ENCODE measurements at places on chromosomes 1 and 21.

DNA sequence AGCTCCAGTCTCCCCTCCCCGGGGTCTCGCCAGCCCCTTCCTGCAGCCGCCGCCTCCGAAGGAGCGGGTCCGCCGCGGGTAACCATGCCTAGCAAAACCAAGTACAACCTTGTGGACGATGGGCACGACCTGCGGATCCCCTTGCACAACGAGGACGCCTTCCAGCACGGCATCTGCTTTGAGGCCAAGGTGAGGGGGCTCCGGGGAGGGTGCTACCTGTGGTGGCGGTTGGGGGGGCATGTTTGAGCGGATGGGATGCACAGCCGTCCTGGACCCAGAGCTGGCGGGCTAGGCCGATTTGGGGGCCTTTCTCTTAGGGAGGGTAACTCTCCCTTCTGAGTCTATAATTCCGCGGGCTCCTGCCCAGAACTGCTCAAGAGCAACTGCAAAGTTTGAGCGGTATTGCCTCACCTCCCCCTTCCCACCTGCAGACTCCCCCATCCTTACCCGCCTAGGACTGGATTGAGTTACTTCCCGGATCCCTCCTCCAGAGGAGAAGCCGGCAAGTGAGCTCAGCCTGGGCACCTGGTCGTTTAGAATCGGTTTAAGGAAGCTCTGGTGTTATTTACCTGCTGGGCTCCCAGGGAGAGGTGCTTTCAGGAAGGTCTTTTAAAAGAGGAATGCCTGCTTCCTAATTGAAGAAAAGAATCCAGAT is 730 bp downstream of the NOS1AP start:
- DNase-seq, result no peak

- peak; percentile 68 for DNase-seq
These were observed 65.3 kb upstream of the MAGI3 start for GRCh38 chr1:113325022-113325421.

DNA sequence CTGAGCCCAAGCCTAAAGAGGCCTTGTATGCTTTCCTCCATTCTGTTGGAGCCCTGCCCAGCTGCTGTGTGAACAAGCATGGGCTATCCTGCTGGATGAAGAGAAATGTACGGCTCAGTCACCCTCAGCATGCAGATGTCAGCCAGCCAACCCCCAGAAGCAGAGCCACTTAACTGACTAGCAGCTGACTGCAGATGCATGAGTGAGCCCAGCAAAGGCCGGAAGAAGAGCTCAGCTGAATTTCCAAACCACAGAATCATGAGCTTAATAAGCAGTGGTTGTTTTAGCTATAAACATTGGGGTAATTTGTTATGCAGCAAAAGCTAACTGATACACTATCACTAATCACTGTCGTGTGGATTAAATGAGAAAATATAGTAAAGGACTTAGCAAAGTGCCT is 39.0 kb downstream of the FOXO6 start:
- no peak for DNase-seq

DNA sequence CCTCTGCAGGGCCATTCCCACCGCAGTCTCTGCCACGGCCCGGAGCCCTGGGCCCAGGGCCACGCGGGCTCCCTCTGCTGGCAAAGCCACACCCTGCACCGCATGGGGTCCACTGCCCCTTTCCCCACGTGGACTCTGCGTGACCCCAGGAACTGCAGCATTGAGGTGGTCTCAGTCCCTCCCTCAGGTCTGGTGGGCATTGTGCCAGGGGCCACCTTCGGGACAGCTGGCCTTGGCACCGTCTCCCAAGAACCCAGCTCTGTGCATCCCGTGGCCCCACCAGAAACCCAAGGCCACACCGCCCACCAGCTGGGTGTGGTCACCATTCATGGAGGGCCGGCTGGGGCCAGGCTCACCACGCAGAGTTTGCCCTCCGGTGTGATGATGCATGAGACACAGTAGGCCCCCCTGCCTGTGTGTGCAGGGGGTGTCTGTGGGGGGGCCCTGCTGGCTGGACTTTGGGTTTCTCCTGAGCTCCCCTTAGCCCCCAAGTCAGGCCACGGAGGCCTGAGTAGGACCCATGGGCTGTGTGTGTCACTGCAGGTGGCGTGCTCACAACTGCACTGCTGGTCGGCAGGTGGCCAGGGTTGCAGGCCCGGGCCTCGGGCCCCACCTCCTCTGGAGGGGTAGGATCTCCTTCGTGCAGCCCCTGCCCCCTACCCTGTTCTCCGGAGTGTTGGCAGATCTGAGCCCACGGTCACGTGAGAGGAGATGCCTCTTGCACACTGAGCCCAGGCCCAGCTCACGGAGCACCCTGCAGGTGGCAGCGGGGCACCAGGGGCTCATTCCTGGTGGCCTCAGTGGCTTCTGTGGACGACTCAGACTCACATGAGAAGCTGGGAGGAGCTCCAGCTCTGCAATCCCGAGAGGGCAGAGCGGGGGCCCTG is 5.8 kb downstream of the VWA1 start:
- DNase-seq, result peak; percentile 13

GRCh38 chr1:156471496-156472490 is 28.8 kb downstream of the MEF2D start:
- no peak for DNase-seq

DNA sequence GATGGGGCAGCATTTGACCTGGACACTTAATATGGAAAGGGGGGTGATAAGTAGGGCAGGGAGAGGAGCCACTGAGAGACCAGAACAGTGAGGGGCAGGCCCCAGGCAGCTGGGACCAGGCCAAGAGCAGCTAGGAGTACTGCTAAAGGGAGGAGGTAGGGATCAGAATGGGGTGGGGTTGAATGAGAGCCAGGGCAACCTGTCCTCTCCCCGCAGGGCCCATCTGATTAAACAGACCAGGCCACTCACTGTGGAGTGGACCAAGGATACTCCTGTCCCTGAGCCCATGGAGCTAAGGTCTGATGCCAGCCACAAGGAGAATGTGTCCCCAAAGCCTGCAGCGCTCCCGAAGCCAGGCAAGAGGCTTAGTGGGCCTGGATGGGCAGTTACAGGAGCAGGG is 2.1 kb downstream of the C1orf167 start:
- DNase-seq, result no peak

- DNase-seq, result no peak
These were observed 12.5 kb upstream of the PEF1 start for GRCh38 chr1:31657020-31657804.

GRCh38 chr1:43887748-43888147 is 45.9 kb upstream of the ARTN start:
- DNase-seq, result no peak

- no peak for DNase-seq
These were observed 14.4 kb downstream of the CASP9 start for GRCh38 chr1:15509586-15509985.

- no peak for DNase-seq
These were observed 137.3 kb upstream of the SPAG17 start for GRCh38 chr1:118322331-118322730.

DNA sequence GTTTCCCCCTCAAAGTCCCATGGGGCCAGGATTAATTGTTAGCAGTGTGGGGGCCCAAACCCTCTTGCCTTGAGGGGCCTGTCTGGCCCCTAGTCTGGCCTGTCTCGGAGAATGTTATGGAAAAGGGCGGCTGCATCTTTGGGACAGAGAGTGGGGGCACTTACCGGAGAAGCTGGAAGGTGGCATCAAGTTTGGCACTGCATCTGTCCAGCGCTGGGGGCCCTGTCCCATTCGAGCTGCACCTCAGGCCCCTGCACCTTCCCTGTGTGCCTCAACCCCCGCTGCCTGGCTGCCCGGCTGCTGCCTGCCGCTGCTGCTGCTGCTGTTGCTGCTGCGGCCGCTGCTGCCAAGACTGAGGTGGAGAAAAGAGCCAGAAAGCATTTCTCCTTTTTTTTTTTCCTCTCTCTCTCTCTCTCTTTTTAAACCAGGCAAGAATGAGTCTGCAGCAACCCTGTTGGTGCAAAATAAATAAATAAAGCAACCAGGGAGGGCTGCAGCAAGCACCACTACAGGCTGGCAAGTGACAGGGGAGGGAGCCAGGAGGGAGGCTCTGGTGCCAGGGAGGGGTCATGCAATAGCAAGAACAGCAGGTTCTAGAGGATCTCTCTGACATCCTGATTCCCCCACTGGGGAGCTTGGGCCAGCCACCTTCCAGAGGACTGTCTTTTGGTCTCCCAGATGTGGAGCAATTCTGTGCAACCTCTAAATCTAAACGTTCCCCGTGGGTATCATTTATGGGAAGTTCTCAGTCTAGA is at the start of gene LINGO4:
TSS of gene LINGO4 (minus strand) at position 354 of the 755 bp plus-strand sequence. CDS start 2,715 bp downstream, outside the sequence.
- DNase-seq, result no peak

- no peak for DNase-seq
These were observed 120.8 kb upstream of the DSCAM start for GRCh38 chr21:40967771-40968170.

DNA sequence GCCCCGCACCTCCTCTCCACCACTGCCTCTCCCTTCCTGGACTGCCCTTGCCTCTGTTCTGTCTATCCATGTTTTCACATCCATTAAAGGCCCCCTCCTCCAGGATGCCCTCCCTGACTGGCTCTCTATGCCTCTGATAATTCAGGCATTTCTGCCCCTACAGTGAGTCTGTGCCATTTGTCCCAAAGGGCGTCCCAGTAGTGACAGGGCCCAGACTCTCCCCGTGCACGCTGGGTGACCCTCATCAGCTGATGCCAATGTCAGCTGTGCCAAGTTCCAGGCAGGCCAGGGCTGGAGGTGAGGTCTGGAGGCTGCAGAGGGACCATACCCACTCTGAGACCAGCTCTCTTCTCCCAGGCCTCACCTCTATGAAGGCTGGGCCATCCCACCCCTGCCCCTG is 3.2 kb upstream of the PLEKHG5 start:
- DNase-seq, result no peak

DNA sequence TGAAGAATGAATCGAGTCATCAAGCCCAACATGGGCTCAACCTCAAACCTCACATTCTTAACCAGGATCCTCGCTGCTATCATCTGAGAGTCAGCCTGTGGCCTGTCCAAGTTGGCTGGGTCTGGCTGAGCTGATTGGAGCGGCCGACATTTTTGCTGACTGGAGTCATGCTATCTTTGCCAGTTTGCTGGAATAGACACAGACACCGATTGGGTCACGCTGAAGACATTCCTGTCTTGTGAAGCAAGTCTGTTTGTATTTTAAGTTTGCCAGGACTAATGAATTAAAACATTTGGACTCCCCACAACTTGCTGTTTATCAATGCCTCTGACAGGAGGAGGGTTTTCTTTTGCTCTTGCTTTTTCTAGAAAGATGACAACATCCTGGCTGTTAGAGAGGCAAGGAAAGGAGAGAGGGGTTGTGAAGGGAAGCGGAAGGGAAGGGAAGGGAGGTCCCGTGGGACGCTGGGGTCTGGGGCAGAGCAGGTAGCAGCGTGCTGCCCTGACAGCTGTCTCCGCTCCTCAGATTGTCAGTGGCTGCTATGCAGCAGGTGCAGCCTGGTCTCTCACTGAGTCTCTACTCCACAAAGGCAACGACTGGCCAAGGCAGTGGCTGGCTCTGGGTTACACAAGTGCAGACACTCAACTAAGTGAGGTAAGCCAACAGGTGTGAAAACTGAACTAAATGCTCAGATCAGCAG is at the start of gene MAP3K7CL:
TSS of gene MAP3K7CL (plus strand) at position 375 of the 700 bp plus-strand sequence. CDS start 2,701 bp downstream, outside the sequence.
- peak; percentile 100 for DNase-seq

- DNase-seq, result no peak
These were observed 97.3 kb downstream of the MAP3K21 start for GRCh38 chr1:233424779-233425178.

DNA sequence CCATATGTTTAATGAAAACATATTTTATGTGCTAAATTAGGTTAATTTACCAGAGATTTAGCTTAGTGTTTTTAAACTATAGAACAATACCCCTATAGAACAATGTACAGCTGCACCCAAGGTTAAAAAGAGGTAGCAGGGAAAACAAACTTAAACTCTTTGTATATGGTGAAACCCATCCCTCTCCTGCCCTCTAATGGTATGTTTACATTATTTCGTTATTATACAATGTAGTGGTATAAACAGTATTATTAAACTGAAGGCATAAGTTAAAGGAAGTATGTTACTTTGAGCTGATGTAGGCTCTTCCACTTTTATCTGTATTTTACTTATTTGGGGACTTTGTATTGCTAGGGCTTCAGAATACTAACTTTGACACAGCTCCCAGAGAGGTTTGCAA is 16.7 kb upstream of the ZYG11A start:
- no peak for DNase-seq

GRCh38 chr1:55171694-55172093 is 43.5 kb downstream of the USP24 start:
- DNase-seq, result no peak

All from amniotic epithelial cell (primary cell).